Stimulated activated CD8-positive, alpha-beta memory T cell treated with anti-CD3 and anti-CD28 coated beads, Interleukin-15, amount 100 ng/mL, for 1 hour (primary cell): ENCODE measurements at places on chromosomes 16 and 17.

DNA sequence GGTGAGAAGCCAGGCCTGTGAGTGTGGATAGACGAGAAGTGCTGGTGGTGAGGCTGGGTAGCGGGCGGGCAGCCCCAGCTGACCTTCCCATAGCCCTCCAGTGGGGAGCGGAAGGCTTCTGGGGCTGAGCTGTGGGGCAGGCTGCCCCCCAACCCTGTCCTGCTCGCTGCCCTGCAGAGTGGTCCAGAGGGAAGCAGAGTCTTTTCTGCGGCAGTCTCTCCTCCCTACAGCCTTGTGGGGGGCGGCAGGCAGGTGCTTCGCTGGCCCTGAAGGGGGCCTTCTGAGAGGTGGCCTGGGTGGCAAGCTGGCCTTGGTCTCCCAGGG, 3.7 kb downstream of the NLGN2 start:
- no peak for DNase-seq

- no peak for DNase-seq
Measured at GRCh38 chr16:65121870-65122723, at the start of gene CDH11. Gene CDH11 (minus strand): TSS chr16:65122063. CDS start chr16:65004869, 117,194 bp downstream.

DNA sequence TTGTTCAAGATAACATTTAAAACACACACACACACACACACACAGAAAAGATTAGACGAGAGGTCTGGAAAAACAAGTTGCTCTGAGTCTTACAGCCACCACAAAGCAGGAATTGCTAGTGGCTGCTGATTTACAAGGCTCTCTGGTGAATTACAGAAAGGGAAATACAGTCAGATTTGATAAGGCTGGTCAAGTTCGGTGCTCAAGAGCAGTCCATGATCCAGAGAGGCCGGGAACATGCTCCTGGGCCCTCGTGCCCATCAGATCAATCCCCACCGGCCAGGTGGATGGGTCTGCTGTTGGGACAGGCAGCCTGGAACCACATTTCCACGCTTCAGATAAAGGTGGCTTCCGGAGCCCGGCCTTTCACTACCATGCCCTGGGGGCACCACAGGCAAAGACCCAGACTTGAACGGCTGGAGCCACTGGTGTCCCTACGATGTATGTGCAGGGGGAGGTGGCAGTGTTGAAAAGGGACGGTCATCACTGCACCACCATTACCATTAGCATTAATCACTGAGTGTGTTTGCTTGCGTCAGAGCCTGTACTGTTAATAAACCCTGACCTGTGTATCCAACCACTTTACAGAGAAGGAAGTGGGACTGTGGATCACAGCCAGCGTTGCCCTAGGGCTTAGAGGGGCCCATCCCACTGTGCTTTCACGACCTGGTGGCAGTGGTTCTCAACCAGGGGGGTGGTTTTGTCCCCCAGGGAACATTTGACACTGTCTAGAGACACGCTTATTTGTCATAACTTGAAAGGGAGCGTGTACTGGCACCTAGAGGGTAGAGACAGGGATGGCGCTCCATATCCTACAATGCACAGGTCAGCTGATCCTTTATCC, 95.1 kb downstream of the XYLT1 start:
- no peak for DNase-seq

GRCh38 chr16:47970291-47970931, 185.4 kb downstream of the ABCC12 start:
- DNase-seq, result no peak

GRCh38 chr16:75579281-75579834, 13.2 kb downstream of the GABARAPL2 start:
- DNase-seq, result no peak

DNA sequence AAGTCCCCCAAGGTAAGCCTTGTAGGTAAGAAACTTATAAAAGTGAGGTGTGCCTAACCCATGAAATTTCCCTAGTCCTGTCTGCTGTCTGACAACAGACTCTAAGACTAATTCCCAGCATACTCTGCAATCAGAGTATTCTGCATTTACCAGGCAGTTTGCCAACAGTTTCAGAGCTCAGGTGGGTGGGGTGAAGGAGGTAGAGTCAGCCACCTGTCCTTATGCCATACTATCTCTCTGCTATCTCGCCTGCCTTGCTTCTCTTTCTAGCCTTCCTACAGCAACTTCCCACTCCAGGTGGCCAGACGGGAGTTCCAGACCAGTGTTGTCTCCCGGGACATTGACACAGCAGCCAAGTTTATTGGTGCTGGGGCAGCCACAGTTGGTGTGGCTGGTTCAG, 2.3 kb downstream of the ATP5MC1 start:
- no peak for DNase-seq

GRCh38 chr17:81448442-81448841, 53.2 kb downstream of the BAHCC1 start:
- DNase-seq, result no peak

GRCh38 chr16:79165506-79165905, 435.0 kb downstream of the MAF start:
- no peak for DNase-seq

- DNase-seq, result no peak
Measured at GRCh38 chr16:89173174-89173921, 1.8 kb downstream of the CDH15 start.

GRCh38 chr17:67576471-67577115, 141.1 kb upstream of the NOL11 start:
- no peak for DNase-seq

GRCh38 chr16:19513377-19514053, 8.4 kb downstream of the GDE1 start:
- no peak for DNase-seq

DNA sequence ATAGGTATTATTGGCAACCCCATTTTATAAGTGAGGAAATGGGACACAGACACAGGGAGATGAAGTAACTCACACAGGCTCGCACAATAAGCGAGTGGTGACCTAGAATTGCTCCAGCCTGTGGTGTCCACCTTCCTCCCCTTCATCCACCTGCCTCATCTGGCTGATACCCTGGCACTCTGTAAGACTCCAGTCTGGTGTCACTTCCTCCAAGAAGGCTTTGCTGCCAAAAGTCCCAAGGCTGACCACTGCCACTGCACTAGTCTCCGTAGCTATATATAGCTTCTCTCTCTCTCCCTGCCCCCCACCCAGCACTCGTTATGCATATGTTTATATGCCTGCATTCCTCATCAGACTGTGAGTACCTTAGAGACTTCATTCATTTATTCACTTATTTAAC, 66.1 kb upstream of the SREBF1 start:
- no peak for DNase-seq

DNA sequence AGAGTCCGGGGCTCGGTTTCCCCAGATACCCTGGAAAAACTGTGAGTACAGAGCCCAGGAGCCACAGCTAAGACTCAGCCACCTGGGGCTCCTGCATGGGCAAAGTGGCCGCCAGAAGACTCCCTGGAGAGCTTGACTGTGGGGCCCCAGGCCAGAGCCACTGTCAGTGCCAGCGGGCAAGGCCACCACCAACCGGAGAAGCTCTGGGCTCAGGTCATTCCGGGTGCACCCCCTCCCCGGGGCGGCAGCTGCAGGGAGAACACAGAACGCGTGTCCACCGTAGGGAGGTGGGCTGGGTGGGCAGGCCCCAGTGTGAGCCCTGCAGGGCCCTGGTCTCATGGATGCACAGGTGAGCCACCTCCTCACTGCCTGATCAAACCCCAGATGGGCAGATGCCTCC, 22.3 kb upstream of the RBFOX3 start:
- no peak for DNase-seq

- no peak for DNase-seq
Measured at GRCh38 chr17:57669671-57670529, 75.2 kb downstream of the CCDC182 start.

GRCh38 chr17:58335061-58335731, 6.6 kb upstream of the TSPOAP1 start:
- no peak for DNase-seq

- DNase-seq, result no peak
Measured at GRCh38 chr16:2015117-2015946, 4.3 kb upstream of the NPW start.

- DNase-seq, result no peak
Measured at GRCh38 chr16:57986196-57986595, 14.3 kb downstream of the ZNF319 start.

DNA sequence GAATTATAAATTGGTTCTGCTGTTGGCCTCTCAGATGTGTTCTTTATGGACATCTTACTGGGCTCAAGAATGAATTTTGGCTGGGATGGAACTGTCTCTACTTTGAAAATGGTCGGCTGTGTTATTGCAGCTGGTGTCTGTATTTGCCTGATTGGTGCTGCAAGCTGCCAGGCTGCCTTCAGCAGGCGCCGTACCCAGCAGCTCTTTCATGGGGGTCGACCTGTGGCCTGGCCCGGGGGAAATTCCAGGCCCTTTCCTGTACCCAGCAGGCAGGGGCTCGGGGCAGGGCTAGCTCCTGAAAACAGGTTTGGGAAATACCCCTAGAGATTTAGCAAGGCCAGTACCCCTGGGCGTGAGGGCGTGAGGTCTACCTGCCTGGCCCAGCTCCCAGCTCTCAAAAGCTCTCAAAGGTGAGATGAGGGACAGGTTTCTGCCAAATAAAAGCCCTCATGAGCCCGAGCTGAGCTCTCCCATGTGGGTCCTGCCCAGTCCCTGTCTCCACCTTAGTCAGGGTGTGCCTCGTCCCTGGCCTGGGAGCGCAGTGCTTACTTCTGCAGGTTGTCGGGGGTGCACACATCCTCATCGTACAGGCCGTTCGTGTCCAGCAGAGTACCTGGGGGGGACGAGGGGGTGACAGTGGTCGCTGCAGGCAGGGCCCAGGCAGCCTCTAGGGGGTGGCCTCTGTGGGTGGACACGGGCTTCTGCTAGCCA, 52.3 kb downstream of the PRMT7 start:
- DNase-seq, result no peak

DNA sequence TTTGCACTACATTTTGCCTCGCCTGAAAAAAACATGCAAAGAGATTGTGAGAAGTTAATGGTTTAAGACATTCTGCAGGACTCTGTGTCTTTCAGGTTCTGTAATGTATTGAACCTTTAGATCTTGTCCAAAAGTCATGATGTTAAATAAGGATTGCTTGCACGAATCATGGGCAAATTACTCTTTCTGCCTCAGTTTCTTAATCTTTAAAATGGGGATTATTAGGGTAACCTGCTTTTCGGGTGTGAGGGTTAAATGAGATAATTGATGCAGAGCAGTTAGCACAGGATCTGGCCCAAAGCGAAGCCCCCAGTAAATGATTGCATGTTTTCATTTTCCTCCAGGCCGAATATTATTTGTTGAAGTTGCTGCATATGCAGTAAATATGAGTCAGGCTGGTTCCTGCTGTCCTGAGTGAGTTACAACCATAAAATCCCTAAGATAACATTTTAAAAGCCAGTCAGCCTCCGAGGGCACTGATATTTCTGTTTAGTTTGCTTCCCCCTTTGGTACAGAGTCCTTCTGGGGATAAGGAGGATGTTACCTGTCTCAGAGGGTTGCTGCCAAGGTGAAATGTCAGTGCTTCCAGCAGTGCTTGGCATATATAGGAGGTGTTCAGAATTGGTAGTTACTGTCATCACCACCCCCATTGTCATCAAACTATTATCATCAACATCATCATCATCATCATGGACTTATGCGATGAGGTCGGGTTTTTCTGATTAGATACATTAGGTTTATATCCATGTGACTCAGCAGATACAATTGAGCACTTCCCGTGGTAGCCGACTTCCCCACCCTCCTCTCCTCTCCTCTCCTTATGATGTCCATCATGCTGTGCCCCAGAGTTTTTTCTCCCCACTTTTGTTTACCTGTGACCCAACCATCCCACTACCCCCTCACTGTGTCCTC, 20.6 kb upstream of the ARHGAP17 start:
- no peak for DNase-seq

DNA sequence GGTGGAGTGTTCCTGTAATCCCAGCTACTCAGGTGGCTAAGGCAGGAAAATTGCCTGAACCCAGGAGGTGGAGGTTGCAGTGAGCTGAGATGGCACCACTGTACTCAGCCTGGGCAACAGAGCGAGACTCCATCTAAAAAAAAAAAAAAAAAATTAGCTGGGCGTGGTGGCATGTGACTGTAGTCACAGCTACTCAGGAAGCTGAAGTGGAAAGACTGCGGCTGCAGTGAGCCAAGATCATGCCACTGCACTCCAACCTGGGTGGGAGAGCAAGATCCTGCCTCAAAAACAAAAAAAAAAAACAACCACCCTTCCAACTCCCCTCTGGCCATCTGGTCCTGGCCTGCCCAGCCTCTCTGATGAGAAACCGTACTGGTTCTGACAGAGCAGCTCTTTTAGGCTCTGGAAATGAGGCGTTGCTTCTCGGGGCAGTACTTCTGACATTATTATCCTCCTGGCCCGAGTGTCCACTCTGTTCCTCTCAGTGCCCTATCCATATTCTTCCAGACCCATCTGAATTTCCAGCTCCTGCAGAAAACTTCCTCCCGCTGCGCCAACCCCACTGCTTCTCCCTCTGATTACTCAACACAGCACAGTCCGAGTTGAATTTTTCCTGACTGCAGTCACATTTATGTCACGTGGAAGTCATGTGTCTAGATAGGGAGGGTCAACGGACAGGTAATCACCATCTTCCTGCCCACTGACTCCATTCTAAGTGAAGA, 13.3 kb downstream of the GGA2 start:
- no peak for DNase-seq

DNA sequence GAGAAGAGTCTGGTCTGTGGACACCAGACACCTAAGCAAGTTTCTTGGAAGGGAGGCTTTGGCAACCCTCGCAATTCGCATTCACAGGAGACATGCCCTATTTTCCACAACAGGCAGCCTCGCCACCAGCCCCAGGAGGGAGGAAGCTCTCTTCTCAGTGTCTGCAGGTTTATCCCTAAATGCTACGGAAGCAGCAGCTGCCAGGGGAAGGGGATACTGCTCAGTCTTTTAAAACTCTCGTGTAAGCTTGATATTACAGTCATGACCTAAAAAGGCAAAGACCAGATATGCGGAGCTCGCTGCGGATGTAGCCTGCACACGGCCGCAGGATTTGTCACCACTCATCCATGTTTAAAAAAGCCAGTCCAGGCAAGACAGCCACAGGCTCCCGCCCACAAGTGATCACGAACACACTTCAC, 159.2 kb upstream of the RPH3AL start:
- no peak for DNase-seq

- no peak for DNase-seq
Measured at GRCh38 chr17:42354956-42355843, 33.0 kb downstream of the STAT3 start.

DNA sequence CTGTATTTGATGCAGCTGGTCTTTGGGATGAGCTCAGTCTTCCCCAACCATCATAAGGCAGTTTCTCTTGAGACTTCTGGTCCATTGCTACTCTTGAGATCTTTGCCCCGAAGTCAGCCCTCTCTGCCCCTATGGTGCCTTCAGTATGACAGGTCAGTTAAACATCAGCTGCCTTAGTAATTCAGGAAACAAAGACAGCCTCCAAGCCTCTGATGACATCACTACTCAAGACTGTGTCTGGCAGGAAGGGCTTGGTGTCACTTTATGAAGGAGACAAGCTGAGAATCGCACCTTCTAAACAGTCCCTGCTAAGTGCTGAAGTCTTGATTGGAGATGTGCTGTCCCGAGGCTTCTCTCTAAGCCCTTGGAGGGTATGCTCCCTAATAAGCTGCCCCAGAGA, 104.9 kb upstream of the TBX2 start:
- DNase-seq, result no peak

GRCh38 chr17:44795421-44795820, 34.7 kb downstream of the GJC1 start:
- DNase-seq, result no peak
